Brain microvascular endothelial cell (primary cell): ENCODE measurements at places on chromosomes 5 and 9.
A peak's percentile ranks its signal among the peaks of the same experiment; 100 is the strongest.

GRCh38 chr5:149370878-149371277 lies 8.2 kb downstream of the IL17B start:
- no peak for DNase-seq

- DNase-seq: no peak
Observed at GRCh38 chr5:850511-851006, at the start of gene ZDHHC11. Gene ZDHHC11 (minus strand): TSS chr5:850986. CDS start chr5:850602, 384 bp downstream.

DNA sequence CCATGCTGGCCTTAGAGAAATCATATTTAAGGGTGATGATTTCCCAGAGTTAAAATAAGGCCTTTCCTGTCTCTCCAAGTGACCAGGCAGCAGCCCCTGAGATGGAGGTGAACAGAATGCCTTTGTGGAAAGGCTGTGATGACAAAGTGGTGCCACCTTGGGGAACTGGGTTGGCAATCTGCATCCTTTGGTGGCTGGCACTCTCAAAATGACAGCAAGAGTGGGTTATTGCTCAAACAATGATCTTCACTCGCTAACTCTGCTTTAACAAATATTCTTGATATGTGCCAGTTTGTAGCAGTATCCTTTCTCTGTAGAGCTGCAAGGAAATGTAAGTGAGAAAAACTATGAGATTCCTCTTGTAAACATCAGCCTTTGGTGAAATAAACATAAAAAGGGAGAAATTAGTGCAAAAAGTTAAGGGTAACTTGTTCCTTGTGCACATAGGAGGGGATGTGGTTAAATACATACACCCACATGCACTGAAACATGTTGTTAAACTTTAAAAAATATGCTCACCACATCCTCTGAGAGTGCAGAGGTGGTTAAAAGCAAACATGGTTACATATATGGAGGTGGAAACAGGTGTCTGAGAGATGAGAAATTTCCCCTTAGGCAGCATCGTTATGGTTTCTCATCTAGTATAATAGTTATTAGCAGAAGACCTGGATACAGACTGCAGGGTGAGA lies 373.4 kb upstream of the CTNND2 start:
- no peak for DNase-seq

- DNase-seq: no peak
Observed at GRCh38 chr5:133467826-133468463, 144.4 kb downstream of the FSTL4 start.

- DNase-seq: no peak
Observed at GRCh38 chr5:170338291-170338690, 40.7 kb upstream of the LCP2 start.

DNA sequence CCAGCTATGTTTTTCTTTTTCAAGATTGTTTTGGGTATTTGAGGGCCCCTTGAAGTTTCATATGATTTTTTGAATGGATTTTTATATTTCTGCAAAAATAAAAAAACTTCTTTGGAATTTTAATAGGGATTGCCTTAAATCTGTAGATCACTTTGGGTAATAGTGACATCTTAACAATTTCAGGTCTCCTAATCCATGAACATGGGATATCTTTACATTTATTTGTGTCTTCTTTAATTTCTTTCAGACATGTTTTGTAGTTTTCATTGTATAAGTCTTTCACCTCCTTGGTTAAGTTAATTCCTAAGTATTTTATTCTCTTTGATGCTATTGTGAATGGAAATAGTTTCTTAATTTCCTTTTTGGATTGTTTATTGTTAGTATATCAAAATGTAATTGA lies 79.1 kb downstream of the PPIC start:
- no peak for DNase-seq

DNA sequence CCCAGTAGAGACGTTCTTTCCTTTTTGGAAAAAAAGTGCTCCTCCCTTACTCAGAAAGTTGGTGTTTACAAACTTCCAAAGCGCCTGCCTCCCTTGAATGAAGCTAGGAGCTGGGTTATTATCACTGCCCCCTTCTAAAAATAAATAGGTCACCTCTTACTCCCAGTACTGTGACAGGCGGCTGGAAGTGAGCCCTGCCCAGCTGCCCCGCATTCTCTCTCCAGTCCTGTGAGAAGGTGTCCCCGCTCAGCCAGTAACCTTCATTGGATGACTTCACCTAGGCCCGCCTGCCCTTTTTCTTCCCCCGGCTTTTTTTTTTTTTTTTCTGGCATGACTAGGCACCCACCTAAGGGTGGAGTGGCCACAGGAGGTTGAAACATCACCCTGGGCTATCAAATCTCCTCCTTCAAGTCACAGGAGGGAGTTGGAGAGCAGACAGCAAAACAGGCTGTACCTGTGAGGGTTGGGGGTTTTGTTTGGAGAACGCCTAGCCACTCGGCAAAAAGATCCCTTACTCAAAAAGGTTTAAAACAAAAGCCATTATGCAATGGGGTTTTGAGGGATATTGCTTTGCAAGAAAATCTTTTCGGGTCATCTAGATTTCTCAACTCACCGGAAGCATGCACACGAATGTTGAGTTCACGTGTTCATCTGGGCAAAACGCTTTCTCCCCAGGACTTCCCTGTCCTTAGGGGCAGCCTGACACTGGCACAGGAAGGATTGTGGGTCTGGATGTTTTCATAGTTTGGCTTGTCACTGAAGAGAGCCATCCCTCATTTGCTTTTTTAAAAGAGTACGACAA lies 43.3 kb upstream of the ZNF622 start:
- no peak for DNase-seq

DNA sequence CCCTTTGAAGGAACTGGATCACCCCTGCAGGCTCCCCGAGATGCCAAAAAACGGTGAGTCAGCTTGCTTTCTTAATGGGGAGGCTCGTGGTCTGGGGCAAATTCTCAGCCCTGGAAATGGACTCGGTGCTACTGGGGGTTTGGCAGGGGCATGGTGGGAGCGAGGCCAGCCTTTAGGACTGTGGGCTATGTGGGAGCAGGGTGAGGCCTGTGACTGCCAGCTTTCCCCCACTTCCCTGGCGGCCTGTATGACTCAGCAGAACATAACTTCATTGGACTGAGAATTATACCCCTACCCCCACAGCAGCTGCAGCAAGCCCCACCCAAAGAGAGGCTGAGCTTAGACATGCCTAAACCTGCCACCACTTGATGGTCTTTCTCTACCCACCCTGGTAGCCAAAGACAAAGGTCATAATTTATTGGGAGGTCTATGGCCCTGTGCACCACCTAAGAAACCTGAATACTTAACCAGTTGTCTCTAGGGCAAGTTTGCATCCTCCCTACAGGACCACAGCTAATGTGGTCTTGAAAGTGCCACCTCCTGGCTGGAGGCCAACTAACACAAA lies 325.3 kb downstream of the TLE1 start:
- no peak for DNase-seq

- DNase-seq: no peak
Observed at GRCh38 chr5:118863345-118863744, 125.0 kb downstream of the DTWD2 start.

GRCh38 chr5:55140908-55141665 lies 18.9 kb upstream of the GPX8 start:
- no peak for DNase-seq

DNA sequence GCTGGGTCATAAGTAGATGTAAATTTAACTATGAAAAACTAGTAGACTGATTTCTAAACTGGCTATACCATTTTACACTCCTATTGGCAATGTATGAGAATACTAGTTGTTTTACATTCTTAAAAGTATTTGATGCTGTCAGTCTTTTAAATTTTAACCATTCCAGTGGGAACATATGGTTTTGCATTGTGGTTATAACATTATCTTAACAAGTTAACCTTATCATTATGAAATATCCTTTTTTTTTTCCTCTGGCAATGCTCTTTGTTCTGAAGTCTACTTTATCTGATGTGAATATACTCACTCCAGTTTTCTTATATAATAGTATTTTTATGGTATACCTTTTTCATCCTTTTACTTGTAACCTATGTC lies 548.9 kb upstream of the CLINT1 start:
- DNase-seq: no peak

- no peak for DNase-seq
Observed at GRCh38 chr9:3768286-3768685, 242.5 kb upstream of the RFX3 start.

DNA sequence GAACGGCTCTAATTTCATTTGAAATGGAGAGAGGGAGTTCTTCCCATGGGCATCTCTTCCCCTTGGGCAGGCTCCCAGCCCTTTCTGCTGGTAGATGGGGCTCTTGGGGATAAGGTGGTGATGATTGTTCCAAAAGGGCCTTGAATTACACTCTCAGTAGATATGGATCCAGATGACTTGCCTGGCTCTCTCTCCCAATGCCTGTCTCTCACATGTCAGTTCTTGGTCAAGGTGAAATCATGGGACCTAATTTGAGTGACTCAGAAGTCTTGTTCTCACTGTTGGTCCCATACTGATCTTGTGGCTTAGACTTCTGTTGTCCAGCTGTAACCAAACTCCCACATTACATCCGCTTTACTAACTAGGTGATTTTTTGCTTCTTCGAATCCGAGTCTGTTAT lies 317.0 kb upstream of the RFX3 start:
- no peak for DNase-seq

GRCh38 chr9:97307500-97308163 lies at the start of gene CCDC180:
Gene CCDC180 (plus strand): TSS chr9:97307659. CDS start chr9:97308064, 405 bp downstream.
- peak; percentile 4 for DNase-seq

GRCh38 chr5:151413800-151414199 lies 33.6 kb upstream of the SLC36A1 start:
- no peak for DNase-seq

DNA sequence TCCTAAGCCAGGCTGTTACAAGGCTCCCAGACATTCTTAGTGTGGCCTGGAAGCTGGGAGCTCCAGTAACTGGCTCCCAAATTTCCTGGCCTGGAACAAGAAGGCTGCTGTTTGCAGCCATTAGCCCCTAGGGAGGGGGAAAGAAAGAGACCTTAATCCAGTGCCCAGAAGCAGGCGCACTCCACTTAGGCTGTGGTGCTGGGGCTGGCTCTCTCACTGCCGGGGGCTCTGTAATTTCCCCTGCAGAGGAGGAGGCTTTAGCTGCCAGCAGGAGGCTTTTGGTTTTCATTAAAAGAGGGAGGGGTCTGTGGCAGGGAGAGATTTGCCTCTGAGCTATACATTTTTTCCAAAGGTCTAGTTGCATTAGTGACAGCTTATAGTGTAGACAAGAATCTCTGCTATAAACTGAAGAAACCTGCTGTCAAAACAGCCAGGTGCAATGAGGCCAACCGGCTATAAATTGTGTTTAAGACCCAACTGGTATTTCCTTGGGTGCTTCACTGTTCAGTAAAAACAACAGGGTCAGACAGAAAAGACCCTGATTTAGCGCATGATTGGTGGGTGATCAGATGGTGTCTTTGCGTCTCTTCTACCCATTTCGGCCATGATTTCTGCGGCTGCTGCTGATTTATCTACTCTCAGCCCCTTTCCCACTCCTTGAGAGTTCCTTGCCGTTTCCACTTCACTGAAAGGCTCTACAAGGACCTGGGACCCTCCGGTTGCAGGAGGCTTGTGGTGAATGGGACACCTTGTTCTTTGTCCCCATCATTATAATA lies 254.6 kb downstream of the AOPEP start:
- DNase-seq: no peak

DNA sequence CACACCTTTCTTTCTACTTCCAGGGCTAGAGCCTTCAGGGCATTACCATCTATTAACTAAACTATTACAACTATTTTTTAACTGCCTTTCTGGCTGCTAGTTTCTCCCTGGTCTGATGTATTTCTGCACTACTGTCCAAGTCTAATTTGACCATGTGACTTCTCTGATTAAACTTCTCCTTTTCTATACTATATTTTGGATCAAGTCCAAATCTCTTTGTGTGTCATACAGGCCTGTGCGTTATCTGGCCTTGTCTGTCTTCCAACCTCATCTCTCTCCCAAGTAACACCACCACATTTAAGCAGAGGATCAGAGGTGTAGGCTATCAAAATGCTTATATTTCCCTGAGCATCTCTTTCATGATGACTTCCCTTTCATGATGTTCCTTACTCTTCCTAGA lies 47.2 kb upstream of the OR13F1 start:
- DNase-seq: no peak

DNA sequence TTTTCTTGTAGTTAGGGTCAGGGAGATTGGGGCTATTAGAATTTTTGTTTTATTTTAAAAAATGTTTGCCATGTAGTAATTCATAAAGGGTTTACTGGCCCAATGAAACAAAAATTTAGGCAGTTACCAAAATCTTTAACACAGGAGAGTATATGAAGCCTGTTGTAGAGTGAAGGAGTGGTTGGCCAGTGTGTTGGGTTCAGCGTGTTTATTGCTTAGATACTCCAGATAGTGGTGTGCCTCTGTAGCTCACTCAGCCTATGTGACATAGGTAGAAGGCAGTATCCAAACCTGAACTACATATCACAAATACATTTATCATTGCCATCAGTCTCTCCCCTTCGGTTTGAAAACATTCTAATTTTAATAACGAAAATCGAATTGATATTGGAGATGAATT lies 1.2 kb downstream of the TEK start:
- DNase-seq: no peak

DNA sequence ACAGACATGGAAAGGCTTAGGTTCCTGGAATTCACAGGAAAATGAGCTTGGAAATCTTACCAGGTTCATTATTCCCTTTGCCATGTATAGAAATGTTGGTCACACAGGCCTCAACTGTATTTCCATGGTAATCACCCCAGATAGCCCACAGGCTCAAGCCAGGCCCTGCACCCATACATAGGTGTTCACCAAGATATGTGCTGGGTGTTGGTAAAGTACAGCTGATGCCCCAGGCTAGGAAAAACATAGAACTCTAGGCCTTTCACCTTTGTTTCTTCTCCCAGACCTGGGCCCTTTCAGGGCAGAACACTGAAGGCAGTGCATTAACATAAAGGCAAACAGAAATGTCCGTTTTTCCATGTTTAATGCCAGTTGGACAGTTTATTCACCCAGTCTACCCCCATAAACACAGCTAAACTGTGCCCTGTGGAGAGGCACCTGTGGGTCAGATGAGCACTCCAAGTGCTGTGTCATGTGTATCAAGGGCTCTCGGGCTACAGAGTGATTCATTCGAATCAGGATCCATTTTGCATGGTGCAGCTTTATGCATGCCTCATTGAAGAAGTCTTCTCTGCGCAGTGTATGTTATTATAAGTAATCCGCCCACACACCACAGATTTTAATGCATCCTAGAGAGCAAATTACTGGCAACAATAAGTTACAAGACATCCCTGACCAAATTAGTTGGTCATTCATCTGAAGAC lies 93.4 kb upstream of the SLC30A5 start:
- peak; percentile 29 for DNase-seq
